ENCODE measurements at places on chromosomes 7 and 10. TPM values are rescaled to one million over a fixed set of nuclear protein-coding genes. Genes with fewer than 3 reads are reported as not detected.

The MALRD1 gene
- 0.84 TPM for total RNA-seq

The TMEM225B gene
- 0.91 TPM for total RNA-seq

The BLVRA gene
- total RNA-seq, result 31.3 TPM

The AMPH gene
- 32.4 TPM for total RNA-seq

The HOXA5 gene
- total RNA-seq, result 3.2 TPM

The OR2A5 gene
- not detected for total RNA-seq

The ZNRF2 gene
- total RNA-seq, result 5.4 TPM

The PDE6C gene
- total RNA-seq, result not detected

The HMX3 gene
- total RNA-seq, result not detected

The AKR1C2 gene
- total RNA-seq, result 3.8 TPM

DNA sequence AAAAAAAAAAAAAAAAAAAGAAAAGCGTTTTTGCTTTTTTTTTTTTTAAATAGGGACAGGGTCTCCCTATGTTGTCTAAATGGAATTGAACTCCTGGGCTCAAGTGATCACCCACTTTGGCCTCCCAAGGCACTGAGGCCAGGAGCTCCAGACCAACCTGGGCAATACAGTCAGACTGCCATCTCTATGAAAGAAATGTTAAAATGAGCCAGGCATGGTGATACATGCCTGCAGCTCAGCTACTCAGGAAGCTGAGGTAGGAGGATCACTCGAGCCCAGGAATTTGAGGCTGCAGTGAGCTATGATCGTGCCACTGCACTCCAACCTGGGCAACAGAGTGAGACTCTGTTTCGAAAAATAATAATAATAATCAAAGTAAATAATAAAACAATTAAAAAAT lies 16.5 kb upstream of the LMTK2 start:
- no peak for DNase-seq

DNA sequence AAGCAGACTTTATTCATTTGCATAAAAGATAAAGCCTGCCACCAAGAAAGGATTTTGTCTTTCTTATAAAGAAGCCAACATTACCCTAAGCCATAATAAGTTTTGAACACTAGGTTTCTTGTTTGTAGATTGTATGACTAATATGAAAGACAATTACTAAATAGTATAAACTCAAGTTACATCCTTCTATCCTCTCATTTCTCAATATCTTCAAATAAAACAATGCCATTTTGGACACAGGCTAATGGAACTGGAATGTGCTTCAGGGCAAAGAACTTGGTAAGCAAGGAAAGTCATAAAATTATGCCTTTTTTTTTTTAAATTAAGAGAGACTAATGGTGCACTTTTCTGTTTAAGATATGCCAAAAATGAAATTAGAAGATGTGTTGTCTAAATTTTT lies 137.7 kb downstream of the DKK1 start:
- no peak for DNase-seq

- no peak for DNase-seq
These were observed 23.1 kb upstream of the AKR1E2 start for GRCh38 chr10:4802711-4803487.

DNA sequence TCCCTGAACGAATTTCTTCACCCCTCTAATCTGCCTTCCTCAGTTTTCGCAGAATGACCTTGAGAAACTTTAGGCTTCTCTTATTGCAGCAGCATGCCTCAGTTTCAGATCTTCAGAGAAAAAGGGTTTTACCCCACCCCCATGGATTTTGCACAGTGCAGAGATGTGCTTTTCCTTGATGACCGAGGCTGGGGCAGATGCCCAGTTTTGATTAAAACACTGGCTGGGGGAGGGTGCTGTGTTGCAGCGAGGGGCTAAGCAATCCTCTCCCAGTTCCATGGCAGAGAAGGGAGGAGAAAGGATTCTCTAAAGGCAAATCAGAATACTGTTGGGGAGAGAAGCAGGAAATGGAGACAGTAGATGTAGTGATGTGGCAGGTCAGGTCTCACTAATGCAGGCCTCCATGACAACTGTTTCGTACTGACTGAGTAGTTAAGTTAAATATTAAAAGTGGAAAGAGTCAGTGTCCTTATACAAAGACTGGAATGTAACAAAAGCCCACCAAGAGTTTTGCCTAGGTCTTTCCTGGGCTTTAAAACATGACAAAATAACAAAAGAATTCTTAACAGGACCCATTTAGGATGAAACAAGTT lies 50.8 kb upstream of the PDZD8 start:
- DNase-seq, result no peak

DNA sequence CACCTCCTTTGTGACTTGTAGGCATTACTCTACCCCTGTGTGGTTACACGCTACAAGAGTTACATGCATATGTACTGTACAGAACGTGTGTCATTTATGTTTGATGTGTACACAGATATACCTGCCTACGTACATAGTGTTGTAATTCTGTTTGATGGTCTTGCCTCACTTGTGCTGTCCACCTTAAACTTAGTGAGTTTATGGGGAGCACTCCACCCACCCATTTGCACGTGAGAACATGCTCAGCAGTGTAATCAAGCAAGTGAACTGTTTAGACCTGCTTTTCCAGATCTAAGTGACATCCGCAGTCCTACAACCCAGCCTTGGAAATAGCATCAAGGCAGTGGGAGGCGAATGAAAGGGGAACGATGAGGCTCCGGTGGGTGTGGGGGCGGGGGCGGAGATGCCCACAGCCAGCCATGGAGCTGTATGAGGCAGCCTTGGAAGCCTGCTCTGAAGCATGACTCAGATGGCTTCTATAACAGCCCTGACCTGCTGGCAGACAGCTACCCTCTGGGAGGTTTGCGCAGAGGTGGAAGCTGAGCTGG lies 52.1 kb downstream of the SUFU start:
- no peak for DNase-seq

DNA sequence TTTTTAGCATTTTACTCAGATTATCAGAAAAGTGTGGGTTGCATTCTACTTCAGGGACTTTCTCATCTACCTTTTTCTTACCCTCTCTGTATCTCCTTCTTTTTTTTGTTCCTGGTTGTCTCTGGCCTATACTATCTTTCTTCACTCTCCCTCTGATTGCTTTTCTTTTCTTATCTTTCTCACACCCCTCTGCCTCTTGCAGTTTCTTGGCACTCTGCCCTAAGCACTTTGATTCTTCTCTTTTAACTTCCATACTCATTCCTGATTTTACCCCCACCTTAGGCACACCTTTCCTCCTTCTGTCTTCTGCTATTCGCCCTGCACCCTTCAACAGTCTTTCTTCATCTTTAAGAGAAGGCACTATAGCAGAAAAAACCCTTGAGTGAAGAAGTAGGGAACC lies 92.8 kb upstream of the HPS1 start:
- no peak for DNase-seq

DNA sequence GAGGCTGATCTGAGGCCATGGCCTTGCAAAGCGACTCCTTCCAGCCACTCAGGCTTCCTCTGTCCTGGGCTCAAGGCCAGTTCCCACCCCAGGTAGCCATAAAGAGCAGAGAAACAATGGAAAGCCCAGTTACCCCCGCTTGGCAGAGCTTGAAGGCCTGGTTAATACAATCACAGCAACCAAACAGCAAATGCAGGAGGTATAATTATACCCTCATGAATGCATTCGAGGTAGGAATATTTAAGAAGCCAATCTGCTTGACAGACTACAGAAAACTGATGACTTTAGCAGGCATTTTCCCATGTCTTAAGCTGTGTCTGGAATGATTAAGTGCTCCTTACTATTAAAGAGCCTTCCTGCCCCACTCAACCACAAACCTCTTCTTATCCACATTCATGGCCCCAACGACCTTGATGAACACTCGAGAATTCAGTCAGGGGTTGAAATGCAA lies 114.1 kb upstream of the MACROH2A2 start:
- DNase-seq, result no peak

- DNase-seq, result no peak
These were observed 149.8 kb downstream of the DOCK4 start for GRCh38 chr7:112056409-112056808.

- DNase-seq, result peak; percentile 14
These were observed 936.6 kb downstream of the NRG3 start for GRCh38 chr10:82811621-82812020.

DNA sequence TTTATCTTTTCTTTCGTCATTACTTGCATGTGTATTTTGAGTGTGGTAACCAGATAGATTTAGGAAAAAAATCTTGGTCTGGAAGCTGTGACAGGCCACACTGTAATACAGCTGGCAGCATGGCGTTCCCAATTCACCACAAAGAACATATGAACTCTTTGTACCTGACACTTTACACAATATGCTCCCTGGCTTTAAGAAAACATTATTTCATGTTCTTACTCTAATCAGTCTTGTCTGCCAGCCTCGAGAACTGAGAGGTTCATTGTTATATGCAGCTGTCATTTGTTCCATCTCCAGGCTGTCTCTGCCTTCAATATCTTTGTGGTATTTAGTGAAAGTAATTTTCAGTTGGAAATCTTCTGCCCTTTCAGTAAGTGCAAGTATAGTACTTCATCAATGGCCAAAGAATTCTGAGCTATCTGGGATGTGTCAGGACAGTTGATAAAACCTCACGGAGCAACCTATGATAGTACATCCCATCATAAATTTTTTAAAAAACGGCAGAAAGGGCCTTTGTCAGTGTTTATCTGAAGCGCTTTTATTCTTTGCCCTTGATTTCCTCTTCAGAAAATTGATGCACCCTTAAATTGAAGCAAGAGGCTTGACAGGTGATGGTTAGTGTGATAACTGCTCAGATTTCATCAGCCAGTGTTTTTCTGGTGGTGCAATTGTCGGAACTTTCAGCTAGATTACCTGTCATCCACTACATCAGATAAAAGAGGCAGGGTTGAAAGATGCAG lies 146.3 kb upstream of the SP8 start:
- no peak for DNase-seq

- DNase-seq, result no peak
These were observed 124.0 kb downstream of the HERPUD2 start for GRCh38 chr7:35570937-35571336.

- DNase-seq, result peak; percentile 15
These were observed 594 bp downstream of the CNNM1 start for GRCh38 chr10:99329554-99330346.

DNA sequence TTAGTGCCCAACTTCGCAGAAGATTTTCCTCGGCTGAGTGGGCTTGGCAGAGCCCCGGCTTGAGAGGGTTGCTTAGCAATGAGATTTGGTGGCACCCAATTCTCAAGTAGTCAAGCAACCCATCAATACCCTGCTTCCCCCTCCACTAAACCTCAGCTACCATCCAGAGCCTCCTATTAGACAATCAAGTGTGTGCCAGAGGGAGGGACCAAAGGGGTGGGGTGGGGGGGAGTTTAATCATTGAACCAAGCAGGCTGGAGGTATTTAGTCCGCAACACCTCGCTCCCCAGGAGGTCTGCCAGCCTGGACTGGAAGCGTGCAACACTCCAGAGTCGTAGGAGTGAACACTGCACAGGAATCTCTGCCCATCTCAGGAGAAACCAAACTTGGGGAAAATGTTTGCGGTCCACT lies at the start of gene HKDC1:
HKDC1 (plus strand) TSS at position 292 of the 411 bp plus-strand sequence; CDS start at position 396, 104 bp downstream.
- DNase-seq, result no peak

DNA sequence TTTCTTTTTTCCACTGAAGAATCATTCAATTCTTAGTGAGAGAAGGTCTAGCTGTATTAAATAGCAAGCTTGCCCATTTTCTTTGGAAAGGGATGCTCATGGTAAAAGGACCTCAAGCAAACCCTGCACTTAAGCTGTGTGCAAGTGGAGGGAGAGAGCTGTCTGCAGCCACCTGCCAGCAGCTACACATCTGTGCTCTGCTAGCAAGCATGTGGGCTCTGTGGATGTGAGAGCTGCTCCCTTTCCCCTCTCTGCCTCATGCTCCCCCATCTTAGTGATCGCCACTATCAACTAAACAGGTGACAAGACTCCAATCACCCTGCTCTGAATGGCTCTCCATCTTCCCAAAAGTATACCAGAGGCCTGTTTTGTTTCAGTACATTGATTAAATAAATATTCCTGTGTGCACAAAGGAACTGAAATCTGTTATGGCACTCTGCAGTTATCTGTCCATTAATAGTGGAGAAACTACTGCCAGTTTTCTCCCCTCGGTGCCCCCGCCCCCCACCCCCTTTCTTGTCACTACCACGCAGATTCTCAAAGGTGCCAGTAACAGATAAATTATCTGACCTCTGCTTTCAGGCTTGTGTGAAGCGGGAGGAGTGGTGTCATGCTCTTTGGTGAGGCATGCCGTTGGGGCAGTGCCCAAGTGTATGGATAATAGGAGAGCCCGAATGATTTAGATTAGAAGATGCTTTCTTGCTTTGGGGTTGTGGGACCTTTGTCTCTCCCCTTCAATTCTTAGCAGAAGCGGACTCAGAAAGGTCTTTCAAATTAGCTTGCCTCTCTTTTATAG lies 26.4 kb downstream of the AUTS2 start:
- DNase-seq, result no peak

GRCh38 chr7:70790215-70791073 lies 341.5 kb upstream of the GALNT17 start:
- DNase-seq, result no peak

GRCh38 chr7:155965010-155965409 lies 152.7 kb upstream of the SHH start:
- no peak for DNase-seq

Measured in neural crest cell (in vitro differentiated cells).